Fibroblast of skin of scalp (primary cell): ENCODE measurements at places on chromosomes 16 and 17.

GRCh38 chr16:57748596-57748995, 13.0 kb downstream of the KATNB1 start:
- DNase-seq, result no peak

DNA sequence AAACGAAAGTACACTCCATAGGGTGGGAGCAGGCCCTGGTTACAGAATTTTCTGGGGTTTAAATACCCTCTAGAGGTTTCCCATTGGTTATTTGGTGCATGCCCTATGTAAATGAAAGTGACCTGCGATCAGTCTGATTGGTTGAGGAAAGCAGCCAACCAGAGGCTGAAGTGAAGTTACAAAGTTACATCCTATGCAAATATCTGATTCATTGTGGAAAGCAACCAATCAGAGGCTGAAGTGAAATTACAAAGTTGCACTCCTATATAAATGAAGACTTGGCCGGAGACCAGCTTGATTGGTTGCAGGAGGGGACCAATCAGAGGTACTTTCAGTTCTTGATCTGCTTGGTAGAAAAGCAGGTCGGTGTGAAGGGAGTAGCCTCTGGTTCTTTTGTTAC, 24.4 kb downstream of the NAA60 start:
- DNase-seq, result peak; percentile 17

- no peak for DNase-seq
Measured at GRCh38 chr16:88634141-88634993, 4.0 kb upstream of the IL17C start.

DNA sequence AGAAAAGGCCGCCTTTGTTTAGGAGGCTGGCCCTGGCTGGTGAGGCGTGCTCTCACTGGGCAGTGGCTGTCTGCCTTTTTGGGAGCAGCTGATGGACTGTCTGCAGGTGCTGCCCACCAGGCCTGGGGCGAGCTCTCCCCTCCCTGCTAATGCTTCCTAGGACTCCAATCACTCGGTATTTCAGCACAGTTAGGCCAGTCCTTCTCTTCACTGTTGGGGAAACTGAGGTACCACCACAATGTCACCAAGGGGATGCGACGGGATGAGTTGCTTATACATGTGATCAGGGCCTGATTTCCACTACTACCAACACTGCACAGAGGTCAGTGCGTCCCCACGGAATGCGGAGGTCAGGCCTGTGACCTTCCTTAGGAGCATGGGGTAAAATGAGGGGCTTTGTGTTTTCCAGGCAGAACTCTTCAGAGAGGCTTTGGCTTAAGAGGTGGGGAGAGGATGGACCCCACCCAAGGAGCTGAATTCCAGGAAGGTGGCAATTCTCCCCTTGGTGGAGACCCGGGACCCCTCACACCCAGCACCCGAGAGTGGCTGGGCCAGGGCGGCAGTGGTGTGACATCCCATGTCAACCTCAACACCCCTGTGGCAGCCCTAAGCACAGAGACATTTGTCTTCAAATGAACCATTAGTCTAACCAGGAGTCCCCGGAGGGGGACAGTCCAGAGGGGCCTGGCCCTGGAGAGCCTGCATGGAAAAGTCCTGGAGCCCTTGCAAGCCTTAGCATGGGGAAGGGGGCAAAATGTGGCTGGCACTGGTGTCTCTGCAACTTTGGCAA, 86.4 kb downstream of the N4BP1 start:
- no peak for DNase-seq

DNA sequence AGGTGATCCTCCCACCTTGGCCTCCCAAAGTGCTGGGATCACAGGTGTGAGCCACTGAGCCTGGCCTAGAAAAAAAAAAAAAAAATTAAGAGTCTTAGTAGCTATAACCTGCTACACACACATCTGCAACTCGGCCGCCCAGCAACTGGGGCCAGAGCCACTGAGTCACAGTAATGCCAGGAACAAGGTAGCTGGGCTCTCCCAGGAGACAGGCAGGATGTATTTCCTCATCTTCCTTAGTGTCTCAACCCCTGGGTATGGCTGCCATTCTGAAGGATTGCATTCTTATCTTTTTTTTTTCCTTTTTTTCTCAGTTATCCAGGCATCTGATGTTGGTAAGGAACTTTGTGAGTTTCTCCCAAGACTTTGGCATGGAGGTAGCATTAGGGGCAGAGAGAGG, 7.1 kb upstream of the PSMD3 start:
- DNase-seq, result peak; percentile 21

DNA sequence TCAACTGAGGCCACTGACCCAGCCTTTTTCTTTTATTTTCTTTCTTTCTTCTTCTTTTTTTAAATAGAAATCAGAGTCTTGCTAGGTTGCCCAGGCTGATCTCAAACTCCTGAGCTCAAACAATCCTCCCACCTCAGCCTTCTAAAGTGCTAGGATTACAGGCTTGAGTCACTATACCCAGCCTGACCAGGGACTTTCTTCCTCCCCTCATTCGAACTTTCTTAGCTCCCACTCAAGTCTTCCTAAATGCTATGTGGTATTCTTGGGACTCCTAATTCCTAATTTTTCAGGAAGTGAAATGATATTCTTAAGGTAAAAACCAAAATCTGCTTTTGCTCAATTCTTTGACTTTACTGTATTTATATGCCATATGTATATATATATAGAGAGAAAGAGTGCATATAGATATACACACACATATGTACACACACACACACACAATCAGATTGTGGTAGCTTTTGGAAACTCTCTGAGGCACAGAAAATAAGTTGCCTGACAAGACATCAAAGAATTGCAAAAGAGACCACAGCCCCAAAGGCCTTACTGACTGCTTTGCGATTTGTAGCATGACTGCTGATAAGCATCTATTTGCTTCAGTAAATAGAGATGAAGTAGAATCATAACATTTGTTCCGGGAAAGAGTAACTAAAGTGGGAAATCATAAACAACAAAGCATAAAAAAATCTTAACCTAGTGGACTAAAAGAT, 9.5 kb upstream of the AMZ2 start:
- DNase-seq, result no peak
